ENCODE measurements at places on chromosomes 3 and 15.

DNA sequence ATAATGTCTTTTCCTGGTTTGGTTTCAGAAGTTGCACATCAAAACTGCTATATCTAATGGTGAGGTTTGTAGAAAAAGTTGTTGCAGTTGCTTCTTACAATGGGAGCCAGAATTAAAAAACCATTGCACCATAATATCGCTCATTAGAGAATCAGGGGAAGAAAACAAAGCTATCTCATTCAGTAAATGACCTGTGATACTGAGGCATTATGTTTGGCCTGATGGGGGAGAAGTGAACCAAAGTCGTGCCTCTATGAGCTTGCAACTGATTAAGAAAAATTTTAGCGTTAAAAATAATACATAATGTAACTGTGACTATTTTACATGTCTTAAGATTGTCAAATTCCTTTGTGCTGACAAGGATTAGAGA lies 60.2 kb upstream of the ARHGEF26 start:
- ATAC-seq = no peak

DNA sequence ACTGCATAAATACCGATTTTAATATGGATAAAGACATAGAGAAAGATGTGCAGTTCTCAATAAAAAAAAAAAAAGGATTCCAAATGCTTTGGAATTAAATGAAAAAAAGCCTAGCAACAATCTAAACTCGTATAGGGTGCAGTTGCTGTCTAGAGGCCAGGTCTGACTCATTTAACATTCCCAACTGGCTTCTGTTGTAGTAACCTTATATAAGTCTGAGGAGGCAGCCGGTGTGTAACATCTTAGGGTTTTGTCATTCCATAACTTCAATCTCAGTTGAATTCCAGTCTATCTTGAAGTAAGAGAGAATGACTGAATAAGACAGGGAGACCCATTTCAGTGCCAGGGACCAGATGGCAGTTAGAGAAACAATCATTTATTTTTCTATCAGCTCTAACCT lies 6.5 kb downstream of the PDCD10 start:
- no peak for ATAC-seq

DNA sequence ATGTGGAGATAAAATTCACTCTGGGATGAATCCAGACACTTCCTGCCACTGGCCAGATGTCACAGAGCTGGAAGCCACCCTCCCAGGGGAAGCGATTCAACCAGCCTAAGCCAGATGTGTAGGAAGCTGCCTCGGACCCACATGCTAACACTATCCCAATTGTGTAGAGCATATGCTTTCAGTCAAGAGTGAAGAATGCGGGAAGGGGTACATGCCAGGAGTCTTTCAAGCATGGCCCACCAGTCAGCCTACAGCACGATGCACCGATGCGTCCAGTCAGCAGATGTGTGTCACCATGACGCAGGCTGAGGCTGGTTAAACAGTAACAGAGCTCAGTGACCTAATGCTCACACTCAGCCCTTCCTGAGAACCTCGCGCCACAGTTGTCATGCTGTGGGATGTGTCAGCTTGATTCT lies 38.8 kb upstream of the BNC1 start:
- no peak for ATAC-seq

DNA sequence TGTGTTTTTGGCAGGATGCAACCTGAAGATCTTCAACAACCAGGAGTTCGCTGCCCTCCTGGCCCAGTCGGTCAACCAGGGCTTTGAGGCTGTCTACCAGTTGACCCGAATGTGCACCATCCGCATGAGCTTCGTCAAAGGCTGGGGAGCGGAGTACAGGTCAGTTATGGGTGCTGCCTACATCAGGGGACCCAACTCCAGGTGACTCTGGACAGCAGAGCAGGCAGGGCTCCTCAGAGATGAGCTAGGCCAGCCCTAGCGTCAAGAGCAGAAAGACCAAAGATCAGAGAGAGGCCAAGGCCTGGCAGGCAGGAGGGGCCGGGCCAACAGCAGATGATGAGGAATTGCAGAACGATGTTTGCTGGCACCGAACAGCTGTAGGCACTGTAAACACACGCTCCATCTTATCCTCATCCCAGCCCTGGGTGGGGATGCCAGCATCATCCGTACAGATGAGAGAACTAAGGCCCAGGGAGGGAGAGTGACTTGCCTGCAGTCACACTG lies 67.1 kb downstream of the AAGAB start:
- no peak for ATAC-seq

DNA sequence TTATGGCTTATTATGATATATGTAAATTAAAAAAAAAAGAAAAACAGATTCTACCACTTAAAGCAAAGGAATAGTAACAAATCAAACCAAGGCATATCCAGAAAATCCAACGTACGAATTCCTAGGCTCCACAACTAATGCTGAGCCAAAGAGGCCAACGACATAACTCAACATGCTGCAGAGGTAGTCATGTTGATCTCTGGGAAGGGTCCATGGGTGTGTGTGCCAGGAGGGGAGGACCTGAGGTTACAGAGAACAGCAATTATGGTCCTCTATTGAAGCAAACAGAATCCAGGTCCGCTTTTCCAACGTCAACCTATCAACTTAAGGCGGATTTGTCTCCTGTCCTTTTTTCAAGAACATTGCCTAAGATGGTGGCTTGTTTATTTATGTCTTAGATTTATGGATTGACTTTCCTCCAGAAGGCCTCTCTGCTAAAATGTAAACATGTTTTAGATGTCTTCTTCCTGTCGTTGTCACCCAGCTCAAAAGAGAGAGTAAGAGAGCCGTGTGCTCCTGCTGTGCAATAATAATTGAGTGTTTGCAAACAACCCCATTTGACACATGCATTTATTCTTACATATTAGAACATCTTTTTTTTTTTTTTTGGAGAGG lies 20.4 kb downstream of the NANOGP8 start:
- no peak for ATAC-seq

DNA sequence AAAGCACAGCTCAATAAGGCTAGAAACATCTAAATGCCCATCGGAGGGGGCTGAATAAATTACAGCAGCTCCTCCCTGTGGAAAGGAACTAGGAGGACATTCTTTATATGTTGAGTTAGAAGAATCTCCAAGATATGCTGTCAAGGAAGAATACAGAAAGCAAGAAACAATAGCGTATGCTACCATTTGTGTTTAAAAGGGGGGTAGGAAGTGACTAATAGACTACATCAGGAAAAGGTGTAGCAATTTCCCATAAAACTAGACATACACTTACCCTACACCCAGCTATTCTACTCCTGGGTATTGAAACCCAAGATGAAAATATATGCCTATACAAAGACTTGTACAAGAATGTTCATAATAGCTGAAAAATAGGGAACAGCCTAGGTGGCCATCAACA lies 21.6 kb downstream of the SEC61A1 start:
- ATAC-seq = no peak

DNA sequence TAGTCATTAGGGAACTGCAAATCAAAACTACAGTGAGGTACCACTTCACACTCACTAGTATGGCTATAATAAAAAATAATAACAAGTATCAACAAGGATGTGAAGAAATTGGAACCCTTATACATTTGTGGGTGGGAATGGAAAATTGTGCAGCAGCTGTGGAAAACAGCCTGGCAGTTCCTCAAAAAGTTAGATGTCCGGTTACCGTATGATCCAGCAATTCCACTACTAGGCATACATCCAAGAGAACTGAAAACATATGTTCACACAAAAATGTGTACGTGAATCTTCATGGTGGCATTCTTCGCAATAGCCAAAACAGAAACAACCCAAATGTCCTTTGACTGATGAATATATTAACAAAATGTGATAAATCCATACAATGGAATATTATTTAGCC lies 187.9 kb upstream of the LYSMD4 start:
- ATAC-seq = no peak

DNA sequence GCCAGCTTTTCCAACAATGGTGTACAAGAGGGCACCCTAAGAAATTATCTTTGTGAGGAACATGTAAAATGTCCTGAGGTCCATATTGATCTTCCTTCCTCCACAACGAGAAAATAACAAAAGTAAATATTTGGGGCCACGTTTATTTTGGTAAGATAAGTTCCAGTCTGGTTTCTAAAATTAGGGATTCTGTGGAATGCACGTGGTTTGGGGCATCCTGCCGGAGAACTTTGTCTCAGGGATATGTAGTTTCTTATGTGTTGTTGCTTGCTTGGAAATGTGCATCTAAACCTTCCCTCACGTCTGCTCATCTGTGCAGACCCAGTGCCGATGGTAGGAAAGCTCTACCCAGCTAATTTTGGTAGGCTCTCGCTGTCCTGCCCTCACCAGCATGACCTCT lies 62.8 kb downstream of the CTDSPL start:
- ATAC-seq = no peak

DNA sequence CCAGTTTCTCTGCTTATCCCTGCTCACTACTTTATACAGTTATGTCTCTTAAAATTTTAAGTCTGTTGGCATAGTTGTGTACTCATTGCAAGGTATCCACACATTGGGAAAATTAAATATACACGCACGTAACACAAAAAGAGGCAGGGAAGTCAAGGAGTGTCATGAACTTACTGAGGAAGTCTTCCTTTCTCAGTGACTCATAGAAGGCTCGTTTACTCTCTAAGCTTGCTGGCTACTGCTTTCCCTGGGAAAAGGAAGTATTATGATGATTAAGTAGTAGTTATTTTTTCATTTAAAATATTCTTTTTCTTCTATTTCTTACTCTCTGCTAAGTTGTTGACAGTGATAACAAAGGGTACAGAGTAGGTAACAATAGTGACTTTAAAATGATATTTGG lies 287.3 kb downstream of the UBE2E2 start:
- ATAC-seq = no peak

GRCh38 chr3:131324923-131325322 lies 56.7 kb upstream of the NUDT16 start:
- no peak for ATAC-seq

- ATAC-seq = no peak
Measured at GRCh38 chr3:166900866-166901577, 479.1 kb downstream of the ZBBX start.

- no peak for ATAC-seq
Measured at GRCh38 chr3:151568184-151568583, 107.3 kb upstream of the IGSF10 start.

- ATAC-seq = no peak
Measured at GRCh38 chr15:40618023-40618422, 24.0 kb downstream of the KNL1 start.

GRCh38 chr15:89067751-89068150 lies 20.5 kb upstream of the ABHD2 start:
- ATAC-seq = peak; percentile 85

- no peak for ATAC-seq
Measured at GRCh38 chr3:161964857-161965256, 468.2 kb downstream of the OTOL1 start.

GRCh38 chr15:75202251-75203016 lies 752 bp downstream of the C15orf39 start:
- peak; percentile 65 for ATAC-seq

- ATAC-seq = no peak
Measured at GRCh38 chr15:67843571-67844387, 3.9 kb upstream of the RNU6-1 start.

- no peak for ATAC-seq
Measured at GRCh38 chr3:24440760-24441464, 53.7 kb downstream of the THRB start.

GRCh38 chr3:119313461-119313860 lies 19.3 kb downstream of the ARHGAP31 start:
- no peak for ATAC-seq

DNA sequence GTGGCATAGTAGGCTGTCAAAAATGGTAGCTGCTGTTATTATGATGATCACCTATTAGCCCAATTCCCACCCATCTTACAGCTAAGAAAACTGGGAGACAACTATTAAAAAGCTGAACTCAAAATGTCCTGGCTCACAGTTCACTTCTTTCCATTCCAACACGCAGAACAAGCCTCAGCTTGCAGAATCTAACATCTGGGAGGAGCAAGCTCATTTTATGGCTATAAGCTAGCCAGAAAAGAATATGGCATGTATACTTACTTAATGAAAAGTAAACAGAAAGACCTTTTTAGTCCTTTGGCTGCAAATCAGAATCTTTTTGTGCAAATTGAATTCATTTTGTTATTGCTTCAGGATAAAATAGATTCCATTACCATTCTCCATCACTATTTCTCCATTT lies 34.8 kb upstream of the CFAP20DC start:
- ATAC-seq = no peak

GRCh38 chr3:182424006-182424405 lies 369.3 kb upstream of the ATP11B start:
- ATAC-seq = no peak

GRCh38 chr3:25895443-25895842 lies 105.6 kb downstream of the OXSM start:
- no peak for ATAC-seq

DNA sequence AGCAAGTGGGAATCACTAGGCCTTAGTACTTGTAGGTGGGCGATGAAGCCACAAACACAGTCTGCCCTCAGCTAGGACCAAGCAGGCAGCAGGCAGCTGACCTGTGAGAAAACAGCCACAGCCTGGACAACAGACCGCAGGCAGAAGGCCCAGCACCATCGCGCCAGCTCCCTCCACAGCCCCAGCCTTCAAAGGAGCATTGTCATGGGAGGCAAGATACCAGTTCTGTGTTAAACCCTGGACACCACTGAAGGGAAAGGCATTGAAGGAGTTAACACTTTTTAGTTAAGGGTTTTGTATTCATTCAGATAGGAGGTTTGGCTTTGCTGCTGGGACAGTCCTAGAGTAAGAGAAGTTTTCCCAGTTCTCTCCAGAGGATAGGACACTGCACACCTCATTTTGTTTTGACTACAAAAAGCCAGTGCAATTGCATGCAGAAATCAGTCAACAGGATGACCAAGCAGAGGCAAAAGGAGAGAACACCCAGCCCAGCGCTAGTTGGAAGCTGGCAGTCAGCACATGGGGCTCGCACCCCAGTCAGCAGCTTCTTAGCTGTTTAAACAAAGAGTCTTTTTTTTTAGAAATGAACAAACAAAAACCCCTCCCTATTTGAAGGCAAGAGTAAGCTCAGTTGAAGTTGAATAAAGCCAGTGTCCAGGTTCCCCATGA lies 286.1 kb upstream of the TPM1 start:
- no peak for ATAC-seq

GRCh38 chr3:56955492-56956111 lies 104.9 kb upstream of the SPATA12 start:
- no peak for ATAC-seq

DNA sequence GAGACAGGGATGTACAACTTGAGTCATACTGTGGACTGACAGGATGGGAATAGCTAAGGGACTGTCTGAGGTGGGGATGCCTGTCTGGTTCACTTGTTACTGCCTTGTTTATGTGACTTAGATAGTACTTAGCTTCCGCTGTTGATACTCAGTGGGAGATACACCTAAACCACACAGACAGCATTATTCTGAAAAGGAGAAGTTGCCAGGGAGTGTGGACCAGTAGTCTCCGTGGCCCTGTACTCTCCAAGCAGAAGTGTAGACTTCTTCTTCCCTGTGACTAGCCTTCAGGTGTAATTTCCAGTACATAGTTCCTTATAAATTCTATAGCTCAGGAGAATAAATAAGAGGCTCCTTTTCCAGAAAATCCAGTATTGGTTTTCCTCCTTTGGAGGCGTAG lies 5.1 kb downstream of the HIGD2B start:
- ATAC-seq = no peak

- ATAC-seq = no peak
Measured at GRCh38 chr3:72441284-72441994, 406.8 kb downstream of the SHQ1 start.

- ATAC-seq = no peak
Measured at GRCh38 chr15:40055576-40056293, 16.8 kb upstream of the SRP14 start.
